ENCODE measurements at places on chromosomes 5 and 9.

DNA sequence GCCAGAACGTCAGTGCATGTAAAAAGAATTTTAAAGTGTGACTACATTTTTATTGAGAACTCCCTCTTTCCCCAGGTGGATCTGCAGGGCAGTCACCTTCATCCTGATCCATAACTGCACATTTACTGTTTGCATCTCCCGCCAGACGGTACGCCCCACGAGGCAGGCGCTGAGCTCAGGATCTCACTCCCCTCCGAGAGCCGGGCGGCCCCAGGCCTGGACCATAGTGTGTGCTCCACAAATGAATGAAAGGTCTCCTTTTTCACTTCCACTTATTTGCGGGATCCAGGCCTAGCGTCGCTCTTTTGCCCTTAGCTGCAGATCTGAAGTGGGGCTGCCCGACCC lies 378 bp downstream of the DROSHA start:
- DNase-seq: peak; percentile 41

GRCh38 chr5:126137891-126138280 lies 285.3 kb upstream of the GRAMD2B start:
- no peak for DNase-seq

DNA sequence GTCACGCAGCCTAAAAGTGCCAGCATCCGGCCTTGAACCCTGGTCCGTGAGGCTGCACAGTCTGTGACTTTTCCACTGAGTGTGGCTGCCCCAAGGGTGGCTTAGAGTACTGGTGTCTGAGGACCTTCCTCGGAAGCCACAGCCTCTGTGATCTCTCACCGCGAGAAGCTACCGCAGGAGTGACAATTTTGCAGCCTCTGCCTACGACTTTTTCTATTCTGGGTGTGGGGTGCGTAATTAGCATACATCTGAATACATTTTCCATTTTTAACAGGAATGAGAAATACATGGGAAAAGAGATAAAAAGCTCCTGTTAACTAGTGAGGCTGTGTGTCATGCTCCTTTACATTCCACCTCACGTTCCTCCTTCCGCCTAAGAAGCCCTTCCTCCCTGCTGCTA lies 48.3 kb upstream of the HRH2 start:
- DNase-seq: no peak

- no peak for DNase-seq
Observed at GRCh38 chr5:2267991-2268390, 385.3 kb upstream of the IRX4 start.

- no peak for DNase-seq
Observed at GRCh38 chr5:102796498-102796897, 41.4 kb downstream of the PAM start.

- no peak for DNase-seq
Observed at GRCh38 chr5:141951332-141951781, 6.6 kb downstream of the PCDH12 start.

- DNase-seq: no peak
Observed at GRCh38 chr9:129283705-129284606, 105.9 kb upstream of the IER5L start.

- no peak for DNase-seq
Observed at GRCh38 chr9:127612939-127613582, 984 bp downstream of the STXBP1 start.

GRCh38 chr9:99109522-99109921 lies 4.6 kb downstream of the TGFBR1 start:
- DNase-seq: no peak

DNA sequence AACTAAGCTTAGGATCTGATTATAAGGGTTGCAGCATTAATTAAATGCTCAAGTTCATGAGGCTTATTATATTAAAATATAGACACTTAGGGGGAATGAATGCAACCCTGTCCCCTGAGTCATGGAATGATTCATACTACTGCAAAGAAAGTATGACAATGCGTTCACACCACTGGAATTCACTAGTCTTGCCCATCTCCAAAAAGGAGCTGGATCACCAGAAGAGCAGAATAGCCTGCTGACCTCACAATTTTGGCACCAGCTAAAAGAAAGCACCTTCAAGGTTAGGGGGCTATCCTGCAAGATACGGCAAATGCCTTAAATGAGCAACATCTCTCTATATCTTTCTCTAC lies 32.0 kb upstream of the TMED7 start:
- DNase-seq: no peak

DNA sequence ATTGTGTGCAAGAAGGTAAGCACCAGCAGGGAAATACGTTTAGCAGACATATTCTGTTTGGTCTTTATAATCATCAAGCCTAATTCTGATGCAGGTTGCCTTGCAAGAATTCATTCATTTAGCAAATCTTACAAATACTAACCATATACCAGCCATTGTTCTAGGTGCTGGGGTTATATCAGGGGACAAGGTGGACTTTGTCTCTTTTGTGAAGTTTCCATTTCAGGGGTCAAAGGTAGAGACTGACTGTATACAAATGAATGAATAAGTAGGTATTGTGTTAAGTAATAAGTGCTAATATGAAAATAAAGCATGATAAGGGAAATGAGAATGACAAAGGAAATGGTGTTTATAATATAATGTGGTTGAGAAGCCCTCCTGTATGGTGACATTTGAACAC lies 64.0 kb downstream of the LNPEP start:
- no peak for DNase-seq

GRCh38 chr9:19373527-19373926 lies 6.5 kb downstream of the RPS6 start:
- DNase-seq: no peak

- no peak for DNase-seq
Observed at GRCh38 chr9:73037613-73038012, 84.8 kb upstream of the ALDH1A1 start.

DNA sequence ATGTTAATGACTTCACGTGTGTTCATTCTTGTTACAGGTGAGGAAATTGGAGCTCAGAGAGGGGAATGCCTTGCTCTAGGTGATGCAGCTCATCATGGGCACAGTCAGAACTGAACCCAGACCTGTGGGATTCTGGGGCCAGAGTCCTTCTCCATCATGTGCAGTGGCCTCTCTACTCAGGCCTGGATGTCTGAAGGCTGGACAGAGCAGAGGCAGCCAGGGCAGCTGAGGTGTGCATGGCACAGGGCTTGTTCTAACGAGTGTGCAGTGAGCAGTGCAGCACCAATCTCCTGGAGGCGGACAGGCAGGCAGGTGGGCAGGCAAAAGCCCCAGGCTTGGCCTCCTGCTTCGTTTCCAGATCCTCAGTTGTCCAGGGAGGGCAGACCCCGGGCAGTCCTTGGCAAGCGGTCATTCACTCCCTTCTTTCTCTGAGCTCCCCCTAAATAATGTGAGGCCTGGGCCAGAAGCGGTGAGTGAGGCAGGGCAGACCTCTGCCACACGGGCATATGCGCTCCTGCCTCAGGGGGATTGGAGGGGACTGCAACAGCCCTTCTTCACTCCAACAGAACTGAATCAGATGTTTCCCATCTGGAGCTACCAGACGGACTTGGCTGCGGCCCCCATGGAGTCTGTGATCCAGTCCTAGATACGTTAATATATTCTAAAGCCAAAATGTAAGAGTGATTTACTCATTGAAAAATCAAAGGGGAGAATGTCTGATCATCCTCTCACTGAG lies 68.7 kb upstream of the FSTL4 start:
- DNase-seq: no peak

- DNase-seq: peak; percentile 23
Observed at GRCh38 chr9:120710110-120710981, 3.9 kb downstream of the MEGF9 start.

- peak; percentile 16 for DNase-seq
Observed at GRCh38 chr5:160287378-160288051, 24.8 kb downstream of the CCNJL start.

DNA sequence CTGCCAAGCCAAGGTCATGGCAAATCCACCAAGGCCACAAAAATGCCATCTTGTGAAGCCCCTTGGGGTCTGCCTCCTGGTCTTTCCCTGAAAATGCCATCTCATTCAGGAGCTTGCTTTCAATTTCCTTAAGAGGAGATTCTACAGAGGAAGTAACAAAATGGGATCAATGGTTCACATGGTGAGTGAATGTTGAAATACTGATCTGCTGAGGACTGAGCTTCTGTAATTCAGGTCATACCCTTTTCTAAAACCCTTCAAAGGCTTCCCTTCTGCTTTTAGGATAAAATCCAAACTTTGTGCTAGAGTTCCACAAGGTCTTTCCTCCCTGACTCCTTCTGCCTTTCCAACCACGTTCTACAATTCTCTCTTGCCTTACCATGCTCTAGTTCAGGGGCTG lies 24.7 kb upstream of the NR3C1 start:
- DNase-seq: no peak

GRCh38 chr5:132480042-132480441 lies 10.5 kb downstream of the IRF1 start:
- DNase-seq: no peak

GRCh38 chr5:170389550-170389892 lies 354 bp upstream of the KCNMB1 start:
- no peak for DNase-seq

DNA sequence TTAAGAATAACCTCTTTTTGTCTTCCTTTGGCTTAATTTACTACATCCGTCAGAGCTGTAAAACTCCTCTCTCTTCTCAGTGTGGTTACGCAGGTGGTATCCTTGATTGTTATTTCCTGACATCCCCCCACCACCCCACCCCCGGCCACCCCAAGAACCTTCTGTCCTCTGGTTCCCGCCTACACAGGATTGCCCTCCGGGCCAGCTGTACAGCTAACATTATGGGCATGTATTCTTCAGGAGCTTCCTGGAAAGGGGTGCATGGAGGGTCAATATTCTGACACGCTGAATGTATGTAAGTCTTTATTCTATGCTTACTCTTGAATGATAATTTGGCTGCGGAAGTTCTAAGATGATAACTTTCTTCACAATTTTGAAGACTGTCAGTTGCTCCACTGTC lies 13.0 kb upstream of the ANP32B start:
- no peak for DNase-seq

DNA sequence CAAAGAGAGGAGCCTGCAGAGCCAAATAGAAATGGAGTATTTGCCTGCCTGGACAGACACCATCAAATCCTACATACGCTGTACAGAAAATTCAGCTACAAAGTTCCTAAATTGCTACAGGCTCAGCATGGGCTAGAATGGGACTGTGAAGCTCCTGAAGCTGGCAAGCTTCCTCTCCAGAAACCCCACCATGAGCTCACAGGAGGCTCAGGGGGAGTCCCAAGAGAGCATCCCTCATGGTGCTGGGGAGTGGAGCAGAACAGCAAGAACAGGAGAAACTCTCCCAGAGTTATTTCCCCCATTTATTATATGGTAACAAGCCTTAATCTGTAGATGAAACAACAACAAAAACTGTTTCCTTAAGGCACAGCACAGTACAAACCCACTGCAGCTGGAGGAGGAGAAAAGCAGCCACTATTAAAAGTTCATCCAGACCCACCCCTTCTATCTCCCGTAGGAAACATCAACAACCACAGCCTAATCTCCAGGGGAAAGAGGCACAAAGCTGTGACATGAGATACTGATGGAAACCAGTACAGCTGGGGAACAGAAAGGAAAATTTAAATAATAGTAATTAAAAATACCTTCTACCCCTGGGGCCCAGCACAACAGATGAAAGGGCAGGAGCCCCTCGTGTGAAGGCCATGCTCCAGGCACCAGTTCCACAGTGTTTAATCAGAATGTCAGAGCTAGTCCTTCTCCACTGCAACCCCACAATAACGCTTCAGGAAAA lies 548.5 kb downstream of the MTRR start:
- no peak for DNase-seq

DNA sequence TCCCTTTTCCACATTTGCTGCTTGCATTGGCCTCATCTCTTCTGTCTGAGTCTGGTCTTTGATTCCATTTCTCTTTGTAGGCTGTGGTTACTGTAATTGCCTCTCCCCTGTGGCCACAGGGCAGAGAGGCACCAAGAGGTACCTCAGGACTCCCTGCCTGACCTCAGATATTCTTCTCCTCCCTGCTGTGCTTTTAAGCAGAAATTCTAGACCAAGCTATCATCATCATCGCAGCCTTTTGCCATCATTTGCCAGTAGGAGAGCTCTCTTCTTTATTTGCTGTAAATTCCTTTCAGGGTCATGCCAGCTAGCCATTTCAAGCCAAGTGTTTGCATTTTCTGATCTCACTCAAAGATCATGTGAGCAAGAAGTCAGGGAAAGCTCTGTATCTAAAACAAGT lies 369.6 kb downstream of the ICE1 start:
- DNase-seq: no peak

GRCh38 chr5:20020247-20020646 lies 32.2 kb upstream of the CDH18 start:
- DNase-seq: no peak

DNA sequence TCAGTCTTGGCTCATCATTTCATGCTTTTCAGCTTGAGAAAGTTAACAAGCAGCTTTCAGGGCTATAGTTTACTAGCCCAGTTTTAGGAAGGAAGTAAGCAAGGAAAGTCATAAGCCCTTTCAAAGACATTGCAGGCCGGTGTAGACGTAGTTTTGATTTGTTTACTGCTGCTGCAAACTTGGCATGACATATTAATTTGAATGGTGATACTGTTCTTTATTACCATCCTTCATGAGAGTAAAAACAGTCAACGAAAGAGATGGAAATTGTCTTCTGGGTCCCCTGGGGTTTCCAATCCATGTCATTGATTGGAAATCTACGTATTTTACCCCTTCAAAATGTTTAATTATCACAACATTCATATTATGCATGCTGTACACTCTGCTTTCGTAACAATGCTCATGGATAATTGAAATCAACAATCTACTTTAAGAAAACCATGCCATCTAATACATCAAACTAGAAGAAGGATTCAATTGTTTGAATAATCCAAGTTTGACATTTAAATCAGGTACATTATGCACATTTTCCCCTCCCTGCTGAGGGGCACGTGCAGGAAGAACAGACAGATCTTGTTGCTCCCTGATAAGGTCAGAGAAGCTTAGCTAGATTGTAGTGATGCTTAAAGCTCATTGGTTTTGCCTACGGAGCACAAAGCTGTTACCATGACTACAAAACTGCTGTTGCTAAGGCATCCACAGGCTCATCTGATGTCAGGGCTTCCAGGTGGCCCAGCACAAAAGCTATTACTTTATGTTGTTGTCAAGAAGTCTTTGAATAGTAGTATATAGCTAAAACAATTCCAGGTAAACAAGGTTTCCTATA lies 139.9 kb upstream of the PRLR start:
- DNase-seq: no peak

GRCh38 chr5:106374956-106375355 lies 1295.8 kb downstream of the EFNA5 start:
- DNase-seq: no peak

- no peak for DNase-seq
Observed at GRCh38 chr5:98500811-98501210, 272.7 kb upstream of the RGMB start.

DNA sequence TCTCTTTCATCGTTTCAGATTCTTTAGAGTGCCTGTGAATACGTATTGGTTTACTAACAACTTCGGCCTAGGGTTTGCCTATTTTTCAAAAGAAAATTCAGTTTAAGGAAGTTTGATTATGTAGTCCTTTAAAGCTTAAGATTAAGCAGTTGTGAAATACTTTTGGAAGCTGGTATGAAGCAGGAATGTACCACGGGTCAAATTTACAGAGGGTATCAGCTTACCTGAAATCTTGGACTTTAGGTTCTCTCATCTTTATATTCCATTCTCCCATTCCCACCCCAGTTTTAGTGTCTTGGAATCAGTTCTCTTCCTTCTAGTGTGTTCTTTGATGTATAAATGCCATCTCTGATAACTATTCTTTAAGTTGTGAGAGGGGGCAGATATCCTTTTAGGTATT lies 53.2 kb downstream of the IQGAP2 start:
- no peak for DNase-seq
